ENCODE measurements at places on chromosomes 2 and 18.

- DNase-seq: no peak
Observed at GRCh38 chr2:127640082-127641072, 5.6 kb upstream of the GPR17 start.

DNA sequence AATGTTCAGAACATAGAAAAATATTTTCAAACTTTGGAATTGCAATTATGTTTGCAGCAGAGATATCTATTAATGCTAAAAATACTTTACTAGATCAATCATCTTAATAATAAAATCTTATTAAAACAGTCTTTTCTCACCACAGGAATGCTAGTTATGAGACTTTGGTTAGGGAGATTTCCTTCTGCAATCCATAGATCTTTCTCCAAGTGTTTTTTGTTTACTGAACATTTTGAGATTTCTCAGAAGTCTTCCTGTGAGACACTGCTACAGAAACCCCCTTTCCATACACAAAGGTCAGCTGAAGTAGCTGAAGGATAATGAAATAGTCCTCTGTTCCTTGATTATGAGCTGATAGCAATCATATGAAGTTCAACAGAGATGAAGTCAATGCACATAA is 59.4 kb upstream of the RAPH1 start:
- no peak for DNase-seq

- no peak for DNase-seq
Observed at GRCh38 chr2:214311931-214312749, 98.7 kb upstream of the VWC2L start.

- DNase-seq: no peak
Observed at GRCh38 chr18:63236406-63236805, 83.2 kb downstream of the BCL2 start.

DNA sequence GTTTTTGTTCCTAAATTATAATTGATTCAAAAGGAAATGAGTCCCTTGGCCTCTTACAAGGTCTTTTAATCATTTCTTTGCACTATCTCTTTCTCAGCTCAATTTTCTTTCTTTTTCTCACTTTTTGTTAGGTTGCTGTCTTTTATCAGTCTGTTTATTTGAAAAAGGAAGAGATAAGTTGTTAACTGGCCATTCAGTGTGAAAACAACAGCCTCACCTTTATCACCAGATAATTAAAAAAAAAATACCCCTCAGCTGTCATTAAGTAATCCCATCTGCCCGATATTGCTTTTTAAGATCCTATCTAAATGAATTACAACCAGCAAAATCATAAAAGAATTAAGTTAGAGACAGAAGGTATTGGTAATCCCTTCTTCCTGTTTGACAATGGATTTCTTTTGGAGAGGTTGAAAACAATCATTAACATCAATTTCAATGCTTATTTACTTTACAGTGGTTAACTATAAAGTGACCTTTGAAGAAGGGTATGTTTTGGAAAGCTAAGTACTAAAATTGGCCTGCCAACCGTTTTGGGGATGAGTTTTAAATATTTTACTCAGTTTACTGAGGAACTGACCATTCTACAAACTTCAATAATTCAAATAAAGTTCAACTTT is 104.9 kb downstream of the TGIF1 start:
- no peak for DNase-seq

GRCh38 chr2:177670791-177671535 is 278.4 kb downstream of the AGPS start:
- DNase-seq: no peak

GRCh38 chr2:117058366-117058765 is 756.1 kb upstream of the DDX18 start:
- DNase-seq: no peak

- DNase-seq: no peak
Observed at GRCh38 chr2:71668326-71669057, 215.1 kb downstream of the DYSF start.

GRCh38 chr2:55311444-55311870 is 42.4 kb upstream of the MTIF2 start:
- no peak for DNase-seq

DNA sequence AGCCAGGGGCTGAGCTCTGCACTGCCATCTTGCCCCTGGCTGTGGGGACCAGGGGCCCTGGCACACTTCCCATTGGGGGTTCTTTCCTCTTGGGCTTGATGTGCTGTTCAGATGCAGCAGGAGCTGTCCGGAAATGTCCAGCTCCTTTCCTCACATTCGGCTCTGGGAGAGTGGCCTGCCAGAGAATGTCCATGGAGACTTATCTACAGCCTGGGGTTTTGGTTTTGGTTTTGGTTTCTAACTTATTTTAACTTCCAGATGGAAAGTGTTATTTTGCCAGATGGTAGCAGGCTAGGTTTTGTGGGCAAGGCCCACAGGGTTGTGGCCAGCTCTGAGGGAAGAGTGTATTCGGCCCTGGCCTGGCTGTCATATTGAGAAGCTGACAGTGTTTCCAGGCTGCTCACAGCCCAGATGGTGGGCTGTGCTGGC is 177.3 kb downstream of the ANKRD30B start:
- DNase-seq: no peak

- no peak for DNase-seq
Observed at GRCh38 chr2:10790228-10790973, 22.2 kb downstream of the PDIA6 start.

- DNase-seq: no peak
Observed at GRCh38 chr2:203444738-203445137, 90.4 kb downstream of the RAPH1 start.

- DNase-seq: no peak
Observed at GRCh38 chr18:8279781-8280330, 329.4 kb upstream of the RAB12 start.

DNA sequence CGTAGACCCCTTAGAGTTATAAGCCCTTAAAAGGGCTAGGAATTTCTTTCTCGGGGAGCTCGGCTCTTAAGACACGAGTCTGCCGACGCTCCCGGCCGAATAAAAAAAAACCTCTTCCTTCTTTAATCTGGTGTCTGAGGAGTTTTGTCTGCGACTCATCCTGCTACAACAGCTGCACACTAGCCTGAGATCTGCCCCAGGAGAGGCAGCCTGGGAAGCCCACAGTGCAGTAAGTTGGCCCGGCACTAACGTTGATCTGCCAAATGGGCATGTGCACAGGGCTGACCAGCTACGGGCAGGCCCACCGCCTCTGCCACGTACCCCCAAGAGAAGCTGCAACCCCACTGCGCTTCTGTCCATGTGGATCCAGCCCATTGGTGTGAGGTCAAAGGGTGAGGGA is 8.4 kb upstream of the LIMS2 start:
- no peak for DNase-seq

DNA sequence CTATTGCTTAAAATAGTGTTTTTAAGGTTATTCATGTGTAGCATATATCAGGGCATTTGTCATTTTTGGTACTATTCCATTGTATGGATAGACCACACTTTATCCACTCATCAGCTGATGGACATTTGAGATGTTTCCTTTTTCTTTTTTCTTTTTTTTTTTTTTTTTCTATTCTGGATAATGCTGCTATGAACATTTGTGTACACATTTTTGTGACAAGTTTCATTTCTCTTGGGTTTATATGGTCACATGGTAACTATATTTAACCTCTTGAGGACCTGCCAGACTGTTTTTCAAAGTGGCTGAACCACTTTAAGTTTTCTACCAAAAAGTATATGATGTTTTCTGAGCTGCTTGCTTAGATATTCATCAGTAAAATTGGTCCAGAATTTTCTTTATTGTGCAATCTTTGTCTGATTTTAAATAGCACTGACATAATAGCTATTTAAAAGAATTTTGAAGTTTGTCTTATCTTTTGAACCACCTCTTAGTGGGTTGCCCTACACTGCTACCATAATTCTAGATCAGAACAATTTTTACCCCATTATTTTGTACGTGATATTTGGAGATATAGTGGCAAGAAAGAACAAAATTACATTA is 219.4 kb upstream of the SIX3 start:
- DNase-seq: no peak

- DNase-seq: no peak
Observed at GRCh38 chr2:65818873-65819451, 386.6 kb upstream of the SPRED2 start.

- DNase-seq: no peak
Observed at GRCh38 chr2:138298900-138299299, 202.7 kb upstream of the SPOPL start.

- no peak for DNase-seq
Observed at GRCh38 chr2:23385748-23386338, 864 bp downstream of the KLHL29 start.

DNA sequence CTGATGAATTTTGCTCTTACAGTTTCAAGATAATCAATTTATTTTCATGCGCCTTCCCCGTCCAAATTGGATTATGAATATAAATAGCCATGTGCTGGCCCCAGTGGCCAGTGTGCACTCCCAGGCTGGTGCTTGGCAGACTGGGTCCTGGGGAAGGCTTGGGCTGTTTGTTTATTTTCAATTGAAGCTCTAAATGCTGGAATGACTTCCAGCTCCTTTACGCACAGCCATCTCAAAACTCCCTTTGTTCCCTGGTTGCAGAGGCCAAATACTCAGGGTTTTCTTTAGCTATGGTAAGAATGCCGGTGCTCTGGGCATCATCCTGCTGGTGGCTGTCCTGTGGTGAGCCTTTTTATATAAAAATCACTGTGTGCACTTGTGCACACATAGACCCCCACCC is 131.5 kb downstream of the PRKCE start:
- no peak for DNase-seq

DNA sequence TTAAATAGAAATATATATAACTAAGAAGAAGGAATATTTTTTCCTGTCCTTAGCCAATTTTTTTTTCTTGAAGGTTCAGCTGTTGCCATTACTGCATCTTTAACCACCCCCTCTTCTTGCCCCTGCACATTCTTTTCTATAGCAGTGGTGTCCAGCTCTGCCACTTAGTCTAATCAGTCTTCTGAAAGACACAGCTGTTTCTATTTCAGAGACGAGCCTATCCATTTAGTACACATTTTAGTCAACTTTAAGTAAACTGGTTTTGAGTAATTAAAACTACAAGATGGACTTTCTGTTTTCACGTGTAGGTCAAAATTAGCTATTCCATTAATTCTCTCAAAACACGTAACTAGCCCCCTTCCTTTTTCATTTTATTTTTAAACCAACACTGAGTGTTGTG is 21.0 kb downstream of the SPOPL start:
- DNase-seq: no peak

DNA sequence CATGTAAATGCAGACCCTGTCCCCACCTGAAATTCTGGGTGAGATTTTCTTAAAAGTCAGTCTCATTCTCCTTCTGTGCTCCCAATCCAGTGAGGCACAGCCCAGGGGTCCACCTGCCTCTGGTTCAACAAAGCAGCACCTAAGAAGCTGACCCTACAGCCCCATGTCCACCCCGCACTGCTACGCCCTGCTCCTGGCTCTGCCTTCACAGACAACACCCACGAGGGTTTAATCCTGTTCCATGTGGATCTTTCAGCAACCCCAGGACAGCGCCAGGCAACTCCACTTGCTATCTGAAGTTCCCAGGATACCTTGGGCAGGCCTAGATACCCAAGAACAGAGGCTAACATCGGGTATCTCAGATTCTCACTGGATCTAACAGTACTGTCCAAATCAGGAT is 44.9 kb downstream of the HDLBP start:
- DNase-seq: no peak

- no peak for DNase-seq
Observed at GRCh38 chr2:116810071-116810470, 1004.4 kb upstream of the DDX18 start.

- no peak for DNase-seq
Observed at GRCh38 chr18:5334456-5335075, 39.0 kb upstream of the ZBTB14 start.

GRCh38 chr18:76565238-76566173 is 70.5 kb upstream of the ZNF516 start:
- DNase-seq: no peak
